ENCODE measurements at places on chromosomes 2 and 18.

DNA sequence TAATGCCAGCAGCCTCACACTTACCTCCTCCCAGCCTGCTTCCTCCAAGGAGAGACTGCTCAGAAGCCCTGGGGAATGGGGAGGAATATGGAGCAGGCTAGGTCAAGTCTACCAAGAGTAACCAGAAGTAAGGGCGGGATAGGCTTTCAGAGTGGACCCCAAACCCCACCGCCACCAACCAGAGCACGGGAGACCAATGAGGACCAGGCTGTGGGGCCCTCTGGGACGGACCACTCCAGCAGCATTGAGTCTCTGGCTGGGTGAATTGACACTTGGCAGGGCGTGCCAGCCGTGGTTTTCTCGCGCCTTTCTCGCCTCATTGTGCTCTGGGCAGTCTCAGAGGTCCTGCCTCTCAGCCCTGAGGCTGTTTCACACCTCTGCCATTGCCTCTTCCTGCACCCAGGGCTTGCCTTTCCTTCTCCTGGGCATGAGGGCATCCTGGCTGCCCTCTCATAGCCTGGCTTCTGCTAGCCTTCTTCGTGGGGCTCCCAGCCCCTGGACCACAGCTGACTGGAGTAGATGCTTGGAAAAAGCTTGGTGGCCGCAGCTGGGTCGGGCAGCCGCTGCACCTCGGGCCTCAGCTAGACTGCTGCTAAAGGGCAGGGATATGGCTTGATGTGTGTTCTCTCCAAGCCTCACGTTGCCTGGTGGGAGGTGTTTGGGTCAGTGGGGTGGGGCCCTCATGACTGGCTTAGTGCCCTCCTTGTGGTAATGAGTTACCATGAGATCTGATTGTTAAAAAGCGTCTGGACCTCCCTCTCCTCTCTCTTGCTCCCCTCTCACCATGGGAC, 40.5 kb upstream of the HS6ST1 start:
- peak; percentile 18 for DNase-seq

DNA sequence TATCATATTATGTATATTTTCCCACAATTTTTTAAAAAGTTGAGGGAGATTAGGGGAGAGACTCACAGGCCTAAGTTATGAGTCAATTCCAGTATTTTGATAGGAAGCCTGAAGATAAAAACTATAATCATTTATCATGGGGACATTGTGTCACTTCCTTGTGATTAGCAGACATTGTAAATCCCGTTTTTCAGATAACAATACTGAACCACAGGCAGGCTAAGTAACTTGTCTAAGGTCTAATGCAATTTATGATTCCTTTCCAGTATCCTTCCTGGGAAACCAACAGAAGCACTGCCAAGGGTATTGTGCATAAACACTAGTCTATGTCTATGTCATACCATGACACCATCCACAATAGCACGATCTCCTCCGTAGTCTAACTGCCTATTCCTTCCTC, 235.2 kb upstream of the PIK3C3 start:
- DNase-seq, result no peak

DNA sequence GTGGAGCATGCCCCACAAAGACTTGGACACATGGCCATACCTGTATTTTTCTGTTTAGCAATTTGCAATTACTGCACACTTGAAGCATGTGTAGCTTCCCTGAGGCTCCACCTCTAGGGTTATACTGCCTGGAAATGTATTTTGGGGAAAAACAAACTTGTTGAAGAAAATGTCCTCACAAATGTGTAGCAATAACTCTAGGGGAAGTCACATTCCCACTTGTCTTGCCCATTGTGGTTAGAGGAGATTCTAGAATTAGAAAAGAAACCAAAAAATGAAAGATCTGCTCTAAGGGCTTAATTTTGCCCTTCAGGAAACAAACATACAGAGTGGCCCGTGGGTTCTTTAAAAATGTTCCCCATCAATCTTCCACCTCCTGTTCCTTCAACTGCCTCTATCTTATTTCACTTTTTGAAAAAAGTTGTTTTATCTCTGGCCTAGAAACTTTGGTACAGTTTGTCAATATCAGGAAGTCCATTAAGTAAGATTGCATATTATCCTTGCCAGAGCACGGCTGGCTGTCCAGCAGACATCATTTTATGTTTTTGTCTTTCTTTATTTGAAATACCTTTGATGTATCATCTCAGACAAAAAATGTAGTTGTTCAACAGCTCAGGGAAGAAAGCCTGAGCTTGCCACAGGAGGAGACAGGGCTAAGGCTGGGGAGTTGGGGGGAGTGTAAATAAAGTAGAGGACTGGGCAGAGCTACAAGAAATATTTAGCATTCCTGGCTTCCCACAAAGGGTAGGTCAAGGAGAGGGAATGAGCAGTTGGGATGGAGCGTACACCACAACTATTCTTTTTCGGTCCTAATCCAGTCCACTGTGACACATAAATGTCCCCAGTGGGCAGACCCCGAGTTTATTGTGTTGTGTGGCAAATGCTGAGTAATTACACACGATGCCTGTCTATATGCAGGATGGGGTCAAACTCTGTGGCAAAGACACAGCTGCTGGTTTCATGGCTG, 96.8 kb upstream of the CDC42EP3 start:
- DNase-seq, result peak; percentile 3

GRCh38 chr2:117972476-117973123, 41.3 kb downstream of the CCDC93 start:
- no peak for DNase-seq

DNA sequence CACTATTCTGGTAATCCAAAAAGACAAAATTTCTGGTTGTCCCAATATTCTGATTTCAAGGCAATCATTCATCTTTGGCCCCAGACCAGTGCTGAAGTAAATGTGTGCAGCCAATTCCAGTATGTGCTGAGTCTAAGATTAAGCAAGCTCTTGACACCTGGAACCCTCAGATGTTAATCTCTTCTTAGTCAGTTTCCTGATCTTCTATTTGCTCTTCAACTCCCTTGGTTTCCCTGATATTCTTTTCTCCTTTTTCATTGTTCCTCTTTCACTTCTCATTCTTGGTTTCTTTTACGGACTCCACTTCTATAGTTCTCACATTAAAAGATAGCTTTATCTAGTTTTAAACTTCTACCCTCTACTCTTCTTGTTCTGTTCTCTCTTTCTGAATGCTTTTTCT, 445.7 kb upstream of the FANCL start:
- peak; percentile 10 for DNase-seq

- no peak for DNase-seq
Observed at GRCh38 chr18:58177896-58178470, 134.0 kb downstream of the NEDD4L start.

DNA sequence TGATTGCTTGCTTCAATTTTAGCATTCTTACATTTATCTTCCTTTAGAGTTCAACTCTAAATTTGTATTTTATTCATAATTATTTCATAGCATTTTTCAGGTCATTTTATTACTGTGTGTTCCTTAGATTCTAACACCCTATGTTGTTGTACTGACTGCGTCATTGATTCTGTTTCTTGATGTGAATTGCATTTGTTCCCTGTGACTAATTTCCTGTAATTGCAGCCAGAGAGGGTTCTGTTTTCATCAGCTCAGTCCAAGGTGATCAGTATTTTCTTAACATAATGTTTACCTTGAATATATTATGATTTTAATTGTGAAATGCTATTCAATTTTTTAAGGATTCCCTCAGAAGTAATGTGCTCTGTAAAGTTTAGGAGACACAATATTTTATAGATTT, 970.2 kb upstream of the PIK3C3 start:
- no peak for DNase-seq

DNA sequence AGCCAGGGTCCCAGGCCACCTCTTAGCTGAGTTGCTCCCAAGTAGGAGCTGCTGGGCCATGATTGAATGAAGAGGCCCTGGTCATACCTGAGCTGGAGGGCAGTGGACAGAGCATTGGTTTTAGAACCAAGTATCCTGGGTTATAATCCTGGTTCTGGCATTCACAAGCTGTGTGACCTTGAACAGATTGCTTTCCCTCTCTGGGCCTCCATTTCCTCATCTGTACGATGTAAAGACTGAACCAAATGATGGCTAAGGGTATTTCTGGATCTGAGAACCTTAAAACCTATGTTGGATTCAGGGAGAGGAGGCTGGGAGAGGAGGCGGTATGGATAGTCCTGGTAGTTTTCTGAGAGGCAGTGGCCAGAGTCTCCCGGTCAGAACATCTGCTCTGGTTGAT, 31.0 kb downstream of the KCNK3 start:
- no peak for DNase-seq

GRCh38 chr2:238019962-238020361, 40.8 kb upstream of the SCLY start:
- DNase-seq, result no peak

GRCh38 chr2:185360776-185361175, 377.8 kb upstream of the FSIP2 start:
- DNase-seq, result no peak

GRCh38 chr2:98546186-98546585, 62.1 kb downstream of the COA5 start:
- no peak for DNase-seq

GRCh38 chr18:45416168-45416567, 199.1 kb upstream of the SLC14A2 start:
- no peak for DNase-seq

GRCh38 chr18:66280470-66280869, 323.4 kb downstream of the CDH19 start:
- DNase-seq, result no peak

DNA sequence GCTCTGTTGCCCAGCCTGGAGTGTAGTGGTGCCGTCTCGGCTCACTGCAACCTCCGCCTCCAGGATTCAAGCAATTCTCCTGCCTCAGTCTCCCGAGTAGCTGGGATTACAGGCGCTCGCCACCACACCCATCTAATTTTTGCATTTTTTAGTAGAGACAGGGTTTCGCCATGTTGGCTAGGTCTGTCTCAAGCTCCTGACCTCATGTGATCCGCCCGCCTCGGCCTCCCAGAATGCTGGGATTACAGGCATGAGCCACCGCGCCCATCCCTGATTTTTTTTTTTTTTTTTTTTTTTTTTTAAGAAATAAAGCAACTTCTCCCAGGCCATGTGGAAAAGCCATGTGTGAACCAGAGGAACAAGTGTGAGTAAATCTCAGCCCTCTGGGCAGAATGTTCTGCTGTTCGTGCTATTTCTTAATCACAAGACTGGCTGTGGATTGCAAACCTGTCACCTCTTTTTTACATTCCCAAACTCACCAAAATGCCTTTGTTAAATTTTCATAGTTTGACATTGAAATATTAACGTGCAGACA, 6.4 kb upstream of the SH3BP4 start:
- no peak for DNase-seq

GRCh38 chr2:220396287-220396686, 768.9 kb downstream of the SLC4A3 start:
- DNase-seq, result no peak

DNA sequence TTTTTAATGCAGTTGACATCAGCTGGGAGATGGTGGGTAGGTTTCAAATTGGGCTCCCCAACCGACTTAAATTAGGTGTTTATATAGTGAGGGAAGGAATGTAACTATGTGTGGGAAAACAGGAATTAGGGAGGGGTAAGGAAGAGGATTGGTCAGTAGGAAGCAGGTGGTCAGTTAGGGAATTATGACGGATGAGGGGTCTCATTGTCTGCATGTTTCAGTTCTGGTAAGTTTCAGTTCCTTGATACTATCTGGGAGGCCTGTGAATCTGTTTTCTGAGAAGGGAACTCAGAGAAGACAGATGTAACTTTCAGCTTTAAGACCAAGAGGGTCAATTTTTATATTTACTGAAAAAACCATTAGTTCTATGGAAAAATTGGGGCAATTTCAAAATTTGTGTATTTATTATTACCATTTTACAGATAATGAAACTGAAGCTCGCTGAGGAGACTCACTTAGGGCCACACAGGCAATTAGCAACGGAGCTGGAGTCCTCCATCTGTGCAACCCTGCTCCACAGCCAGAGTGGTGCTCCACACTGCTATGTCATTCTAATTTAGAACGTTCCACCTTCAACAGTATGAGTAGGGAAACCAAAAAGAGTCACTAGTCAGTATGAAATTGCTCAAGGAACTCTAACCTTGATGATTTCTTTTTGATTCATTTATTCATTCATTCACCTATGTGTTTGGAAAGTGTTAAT, 36.0 kb upstream of the CCDC195 start:
- no peak for DNase-seq

- no peak for DNase-seq
Observed at GRCh38 chr2:16215902-16216557, 275.7 kb downstream of the MYCN start.

DNA sequence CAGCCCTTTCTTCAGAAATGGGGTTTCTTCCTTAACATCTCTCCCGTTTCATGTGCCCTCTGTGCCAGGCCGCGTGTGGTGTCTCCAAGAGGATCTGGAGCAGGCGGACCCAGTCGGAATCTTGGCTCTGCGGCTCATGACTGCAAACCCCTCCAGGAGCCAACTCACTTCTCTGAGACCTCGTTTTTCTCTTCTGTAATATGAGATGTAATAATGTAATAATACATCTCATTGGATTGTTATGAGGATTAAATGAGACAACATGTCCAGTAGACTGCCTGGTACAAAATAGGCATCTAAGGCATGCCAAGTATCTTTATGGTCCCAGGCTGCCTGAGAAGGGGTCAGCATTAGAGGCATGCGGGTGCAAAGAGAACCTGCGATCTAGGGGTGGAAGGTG, 221.3 kb upstream of the REV1 start:
- DNase-seq, result no peak
